ENCODE measurements at places on chromosomes 4 and X. TPM values are rescaled to one million over a fixed set of nuclear protein-coding genes. Genes with fewer than 3 reads are reported as not detected.

The VGLL1 gene
- 2.4 TPM for polyA plus RNA-seq

- no peak for DNase-seq
These were observed 185.5 kb upstream of the PSAPL1 start for GRCh38 chr4:7620086-7620813.

DNA sequence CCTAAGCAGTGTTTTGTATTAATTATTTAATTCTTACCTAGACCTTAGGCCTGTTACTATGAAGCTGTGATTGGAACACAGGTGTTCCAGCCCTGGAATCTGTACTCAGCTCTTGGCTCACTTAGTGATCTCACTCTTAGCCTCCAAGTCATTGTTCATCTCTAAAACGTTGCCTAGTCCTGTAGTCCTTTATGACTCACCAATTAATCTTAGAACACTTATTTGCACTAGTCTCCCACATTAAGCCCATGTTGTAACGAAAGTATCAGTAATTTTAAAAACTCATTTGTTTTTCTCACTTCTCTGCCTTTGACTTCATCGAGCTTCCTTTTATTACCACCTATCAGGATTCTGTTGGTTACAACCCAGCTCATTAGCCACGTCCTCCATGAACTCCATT lies 1224.7 kb upstream of the TENM3 start:
- DNase-seq = no peak

DNA sequence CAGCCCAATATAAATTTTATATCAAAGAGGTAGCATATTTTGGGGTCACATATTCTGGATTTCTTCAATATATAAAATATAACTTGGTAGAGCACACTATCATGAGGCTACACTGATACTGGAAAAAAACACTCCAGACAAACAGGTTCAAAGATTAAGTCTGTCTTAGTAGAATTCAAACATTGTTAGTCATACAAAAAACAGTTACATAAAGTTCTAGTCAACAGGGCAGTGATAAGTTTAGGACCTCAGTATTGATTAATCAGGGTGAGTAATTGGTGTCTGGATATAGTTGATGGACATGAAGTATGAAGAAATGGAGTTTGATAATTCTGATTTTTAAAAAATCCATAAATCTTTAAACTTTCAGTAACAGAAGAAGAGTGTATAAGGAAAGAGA lies 1291.3 kb downstream of the FSTL5 start:
- no peak for DNase-seq

The FAM47E gene
- polyA plus RNA-seq = 4.4 TPM

The ZNF185 gene
- 6.1 TPM for polyA plus RNA-seq

DNA sequence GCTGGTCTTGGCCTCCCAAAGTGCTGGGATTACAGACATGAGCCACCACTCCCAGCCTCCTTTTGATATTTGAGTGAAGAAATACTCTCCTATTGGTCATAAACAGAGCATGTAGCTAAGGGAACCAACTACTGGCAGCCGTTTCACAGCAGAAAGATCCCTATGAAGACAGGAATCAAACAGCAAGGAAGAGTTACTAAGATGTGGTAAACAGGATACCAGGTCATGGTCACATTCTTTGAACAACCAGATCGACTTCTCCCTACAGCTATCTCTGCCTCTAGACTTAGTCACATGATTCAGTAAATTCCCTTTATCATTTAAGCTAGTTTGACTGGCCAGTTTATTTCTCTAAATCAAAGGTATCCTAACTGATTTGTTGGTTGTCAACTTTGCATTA lies 9.0 kb upstream of the HNRNPD start:
- DNase-seq = no peak

- no peak for DNase-seq
These were observed 58.6 kb downstream of the DDX60L start for GRCh38 chr4:168421671-168422070.

The SPANXA2 gene
- polyA plus RNA-seq = not detected

GRCh38 chr4:172951679-172952451 lies 216.7 kb upstream of the GALNT7 start:
- DNase-seq = no peak

DNA sequence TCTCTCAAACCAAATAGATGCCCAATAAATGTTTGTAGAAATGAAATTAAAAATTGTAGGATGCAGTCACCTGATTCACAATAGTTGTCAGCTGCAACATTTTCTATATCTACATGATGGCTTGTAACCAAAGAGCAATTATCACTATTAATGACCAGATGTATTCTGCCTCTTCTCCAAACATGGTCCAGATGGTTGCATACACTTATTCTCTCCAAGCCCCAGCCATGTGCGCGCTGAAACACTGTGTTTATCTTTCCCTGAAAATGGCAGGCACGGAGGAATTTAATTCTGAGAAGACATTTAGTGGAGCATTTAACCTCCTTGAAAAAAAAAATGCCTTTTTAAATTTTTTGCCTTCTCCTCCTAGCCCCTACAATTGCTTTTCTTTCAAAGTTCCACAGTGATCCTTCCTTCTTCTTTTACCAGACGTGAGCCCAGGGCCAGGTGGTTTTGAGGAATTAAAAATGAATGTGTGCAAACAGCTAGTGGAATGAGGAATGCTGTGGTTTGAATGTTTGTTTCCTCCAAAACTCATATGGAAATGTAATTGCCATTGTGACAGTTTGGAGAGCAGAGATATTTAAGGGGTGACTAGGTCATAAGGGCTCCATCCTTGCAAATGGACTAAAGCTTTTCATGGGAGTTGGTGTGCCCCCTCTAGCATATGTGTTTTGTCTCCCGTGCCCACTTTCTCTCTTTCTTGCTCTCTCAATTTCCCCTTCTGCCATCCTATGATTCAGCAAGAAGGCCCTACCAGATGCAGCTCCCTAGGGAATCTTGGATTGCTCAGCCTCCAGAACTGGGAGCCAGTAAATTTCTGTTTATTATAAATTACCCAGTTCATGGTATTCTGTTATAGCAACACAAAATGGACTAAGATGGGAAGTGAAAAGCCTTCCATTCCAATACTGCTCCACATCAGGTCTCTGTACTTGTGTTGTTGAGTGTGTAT lies 136.0 kb downstream of the GABRB1 start:
- DNase-seq = no peak

- no peak for DNase-seq
These were observed 72.2 kb upstream of the MXD4 start for GRCh38 chr4:2333916-2334644.

The PDLIM3 gene
- 21.5 TPM for polyA plus RNA-seq
